ENCODE measurements at places on chromosomes 5 and 9. TPM values are rescaled to one million over a fixed set of nuclear protein-coding genes. Genes with fewer than 3 reads are reported as not detected.

GGTA1 gene
- 1.3 TPM for polyA plus RNA-seq

PCDHB7 gene
- polyA plus RNA-seq, result not detected

RALGPS1 gene
- 2.9 TPM for polyA plus RNA-seq

SNCAIP gene
- polyA plus RNA-seq, result not detected

MYOZ3 gene
- not detected for polyA plus RNA-seq

ANKRD18B gene
- not detected for polyA plus RNA-seq

KIF27 gene
- 1.8 TPM for polyA plus RNA-seq

HAND1 gene
- polyA plus RNA-seq, result not detected

SPATA31C1 gene
- polyA plus RNA-seq, result not detected

FAXDC2 gene
- 3.7 TPM for polyA plus RNA-seq

MROH2B gene
- not detected for polyA plus RNA-seq
